T follicular helper cell (primary cell): ENCODE measurements at places on chromosomes 3 and 15.

- no peak for DNase-seq
Observed at GRCh38 chr3:126570103-126570541, 11.4 kb upstream of the C3orf22 start.

GRCh38 chr3:138477801-138478200, 43.4 kb downstream of the ESYT3 start:
- DNase-seq = no peak

DNA sequence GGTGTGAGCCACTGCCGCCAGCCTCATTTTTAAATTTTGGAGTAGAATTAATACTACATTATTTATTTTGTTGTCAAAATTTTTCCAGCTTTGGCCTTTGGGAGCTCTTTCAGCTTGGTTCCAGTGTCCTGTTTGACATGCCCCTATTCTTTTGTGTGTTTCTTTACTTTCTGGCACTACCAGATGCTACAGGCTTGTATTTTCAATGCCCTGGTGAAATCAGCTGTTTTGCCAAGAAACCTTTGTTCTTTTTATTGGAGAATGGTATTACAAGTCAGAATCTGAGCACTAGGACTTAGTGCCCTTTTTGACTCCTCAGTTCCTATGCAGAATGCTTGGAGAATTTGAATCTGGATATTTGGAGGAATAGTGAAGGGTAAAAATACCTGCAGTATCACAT, 26.6 kb downstream of the RNF111 start:
- no peak for DNase-seq

DNA sequence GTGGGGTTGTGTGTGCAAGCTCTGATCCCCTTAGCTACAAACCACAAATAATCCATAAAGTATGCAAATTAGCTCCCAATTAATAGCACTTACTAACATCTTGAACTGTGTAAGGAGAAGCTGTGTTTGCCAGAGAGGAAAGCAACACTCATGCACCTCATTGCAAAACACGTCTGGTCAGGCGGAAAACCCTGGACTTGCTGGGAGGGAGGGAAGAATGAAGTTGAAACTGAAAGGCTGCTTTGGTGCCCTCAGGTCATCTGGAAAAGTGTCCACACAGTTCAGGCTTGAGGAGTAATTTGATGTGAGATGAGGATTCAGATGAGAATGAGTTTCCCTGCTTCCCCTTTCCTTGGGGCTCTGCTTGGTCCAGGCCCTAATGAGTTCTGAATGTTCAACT, 185.5 kb upstream of the ANKRD28 start:
- DNase-seq = no peak

DNA sequence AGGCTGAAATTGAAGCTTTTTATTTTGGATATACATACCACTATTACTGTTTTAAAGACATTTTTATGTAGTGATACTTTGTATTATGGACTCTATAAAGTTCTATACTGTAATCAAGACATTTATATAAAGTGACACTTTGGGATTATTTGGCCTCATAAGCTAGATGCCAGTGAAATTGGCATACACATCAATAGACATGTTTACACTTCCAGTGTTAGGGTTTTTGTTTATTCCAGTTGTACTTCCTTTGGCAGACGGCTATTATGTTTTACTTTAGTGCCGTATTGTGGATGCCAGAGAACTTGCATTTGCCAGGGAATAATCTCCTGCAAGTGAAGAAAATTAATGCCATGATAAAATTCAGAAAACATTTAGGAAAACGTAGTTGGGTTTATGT, 6.0 kb downstream of the LXN start:
- no peak for DNase-seq
